ENCODE measurements at places on chromosomes 12 and 14. TPM values are rescaled to one million over a fixed set of nuclear protein-coding genes. Genes with fewer than 3 reads are reported as not detected.
A peak's percentile ranks its signal among the peaks of the same experiment; 100 is the strongest.

- no peak for DNase-seq
Observed at GRCh38 chr12:110684312-110684836, 4.5 kb downstream of the HVCN1 start.

DNA sequence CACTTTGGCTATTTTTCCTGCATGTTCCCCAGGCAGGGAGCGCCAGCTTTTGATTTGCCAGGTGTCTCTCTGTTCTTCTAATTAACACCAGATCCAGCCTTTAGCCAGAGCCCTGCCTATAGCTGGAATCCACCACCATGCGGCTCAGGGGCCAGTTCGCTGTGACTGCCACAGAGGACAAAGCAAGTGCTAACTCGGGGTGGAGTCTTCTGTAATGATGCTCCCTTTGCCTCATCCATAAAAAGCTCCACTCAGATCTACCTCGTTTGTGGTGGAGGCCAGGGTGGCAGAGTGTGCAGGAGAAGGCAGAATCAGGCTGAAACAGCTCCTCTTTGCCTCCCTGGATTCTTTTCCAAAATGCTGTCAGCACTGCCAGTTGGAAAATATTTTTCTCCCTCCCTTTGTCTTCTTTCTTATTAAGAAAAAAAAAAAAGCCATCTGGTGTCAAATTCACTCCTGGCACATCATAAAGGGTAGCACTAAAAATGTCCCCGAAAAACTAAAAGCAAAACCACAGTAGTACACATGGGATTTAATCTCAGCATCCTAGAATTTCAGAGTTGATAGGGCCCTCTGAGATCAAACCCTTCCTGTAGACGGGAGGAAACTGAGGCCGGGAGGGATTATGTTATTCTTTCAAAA is 18.0 kb upstream of the CTDSP2 start:
- DNase-seq: no peak

GRCh38 chr12:122943196-122943595 is 23.1 kb downstream of the ABCB9 start:
- no peak for DNase-seq

DNA sequence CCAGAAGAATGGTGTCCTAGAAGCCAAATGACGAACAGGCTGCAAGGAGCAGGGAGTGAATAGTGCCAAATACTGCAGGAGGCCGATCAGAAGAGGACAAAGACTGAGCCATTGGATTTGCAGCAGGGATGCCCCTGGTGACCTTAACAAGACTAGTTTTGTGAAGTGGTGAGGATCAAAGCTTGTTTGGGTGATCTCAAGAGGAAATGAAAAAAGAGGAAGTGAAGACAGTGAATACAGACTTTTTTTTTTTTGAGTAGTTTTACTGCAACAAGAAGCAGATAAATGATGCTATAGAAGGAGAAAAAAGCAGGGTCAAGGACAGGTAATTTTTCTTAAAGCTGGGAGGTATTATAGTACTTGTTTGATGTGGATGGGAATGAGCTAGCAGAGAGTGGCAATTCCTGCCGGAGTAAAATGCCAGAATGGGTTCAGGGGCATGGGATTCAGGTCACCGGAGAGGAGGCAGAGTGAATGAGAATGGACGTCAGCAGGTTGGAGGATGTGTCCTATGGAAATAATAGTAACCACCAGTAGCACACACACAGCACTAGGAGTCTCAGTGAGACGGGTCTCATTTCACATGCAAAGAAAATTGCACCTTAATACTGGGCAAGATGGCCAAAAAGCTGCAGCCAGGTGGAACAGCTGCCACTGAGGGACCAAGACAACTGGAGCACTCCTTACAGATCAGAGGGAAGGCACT is 345.8 kb upstream of the CCDC196 start:
- DNase-seq: no peak

DNA sequence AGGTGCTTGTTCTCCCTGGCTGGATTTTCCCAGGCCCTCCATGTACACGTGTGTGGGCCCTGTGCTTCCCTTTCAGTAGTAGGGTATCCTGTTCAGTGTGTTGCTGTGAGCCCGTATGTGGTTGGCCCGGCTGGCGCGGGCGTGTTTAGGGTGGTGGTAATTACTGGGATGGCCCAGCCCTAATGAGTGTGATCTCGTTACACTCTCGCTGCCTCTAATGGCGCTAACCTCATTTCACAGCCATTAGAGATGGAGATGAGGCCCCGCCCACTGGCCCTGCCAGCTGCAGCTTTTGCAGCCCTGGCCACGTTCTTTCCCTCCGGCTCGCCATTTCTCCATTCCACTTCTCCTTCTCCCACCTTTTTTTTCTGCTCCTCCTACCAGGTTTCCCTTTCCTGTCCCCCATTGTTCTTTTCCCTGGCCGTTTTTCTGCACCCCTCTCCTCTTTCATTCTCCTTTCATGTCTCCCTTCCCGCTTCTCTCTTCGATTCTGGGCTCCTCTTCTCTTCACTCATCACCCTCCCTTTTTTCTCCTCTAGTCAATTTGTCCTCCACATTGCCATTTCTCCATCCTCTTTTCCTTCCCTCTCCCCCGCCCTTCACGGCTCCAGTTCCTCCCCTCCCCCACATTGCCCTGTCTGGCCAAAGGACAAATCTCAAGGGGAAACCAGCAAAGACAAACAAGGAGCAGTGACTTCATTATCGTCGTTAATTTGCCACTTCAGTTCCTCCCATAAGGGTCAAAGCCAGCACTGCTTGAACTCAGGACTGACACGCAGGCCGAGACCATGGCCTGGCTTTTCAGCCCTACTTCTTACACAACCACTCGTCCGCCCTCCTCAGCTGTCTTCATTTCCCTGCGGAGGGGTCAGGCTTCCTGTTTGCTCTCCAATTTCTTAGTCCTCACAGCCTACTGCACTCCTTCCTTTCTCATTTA is 6.8 kb downstream of the ZFHX2 start:
- peak; percentile 79 for DNase-seq

GRCh38 chr12:6394398-6394797 is 10.4 kb downstream of the LTBR start:
- no peak for DNase-seq

GRCh38 chr14:21802441-21802840 is 128.8 kb upstream of the OR4E1 start:
- no peak for DNase-seq

- no peak for DNase-seq
Observed at GRCh38 chr12:124920353-124920935, 6.0 kb upstream of the UBC start.

- DNase-seq: no peak
Observed at GRCh38 chr14:59389936-59390335, 75.2 kb downstream of the GPR135 start.

- no peak for DNase-seq
Observed at GRCh38 chr14:43313719-43314118, 1193.4 kb downstream of the FSCB start.

DNA sequence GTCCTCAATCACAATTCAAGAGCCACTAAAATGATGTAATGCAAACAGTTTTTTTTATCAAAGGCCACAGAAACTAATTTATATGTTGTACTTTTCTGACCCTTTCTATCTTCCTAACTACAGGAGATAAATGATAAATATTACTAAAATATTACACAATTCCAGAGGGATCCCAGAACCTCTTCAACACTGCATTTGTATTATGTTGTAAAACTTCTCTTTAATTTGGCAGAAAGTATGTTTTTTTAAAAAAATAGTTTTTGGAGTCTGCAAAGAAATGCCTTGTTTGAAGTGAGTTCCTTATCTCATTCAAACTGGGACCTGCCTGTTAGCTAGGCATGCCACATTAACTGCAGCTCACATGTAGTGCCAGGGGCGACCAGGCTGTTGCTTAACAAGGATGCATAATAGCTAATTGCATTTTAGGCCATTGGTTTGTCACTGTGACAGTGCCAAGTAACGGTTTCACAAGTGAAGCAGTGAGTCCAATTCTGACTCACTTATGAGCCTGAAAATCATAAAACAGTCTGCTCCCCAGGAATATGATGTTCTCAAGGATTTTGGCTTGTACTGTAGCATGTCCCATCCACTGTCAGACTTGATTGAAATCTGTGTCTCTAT is 266.9 kb downstream of the KTN1 start:
- peak; percentile 6 for DNase-seq

DNA sequence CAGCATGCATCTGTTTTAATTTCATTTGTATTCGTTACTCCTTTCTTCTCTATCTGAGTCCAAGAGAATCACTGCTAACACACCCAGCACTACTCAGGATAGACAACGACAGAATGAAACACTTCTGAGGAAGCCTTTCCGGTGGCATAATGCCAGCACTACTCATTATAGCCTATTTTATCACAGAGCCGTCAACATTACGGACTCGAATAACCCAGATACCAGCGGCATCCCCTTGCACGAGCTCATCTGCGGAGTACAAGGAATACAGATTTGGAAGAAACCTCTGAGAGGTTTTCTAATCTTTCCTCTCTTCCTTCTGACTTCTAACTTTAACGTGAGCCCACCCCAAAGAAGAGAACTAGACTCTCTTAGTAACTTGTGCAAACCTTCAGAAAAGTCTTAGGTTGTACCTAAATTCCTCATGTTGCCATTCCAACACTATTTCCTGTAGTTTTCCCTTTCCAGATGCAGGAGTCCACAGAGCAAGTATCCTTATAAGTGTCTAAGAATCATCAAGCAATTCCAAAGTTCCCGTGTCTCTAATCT is 248.1 kb downstream of the APAF1 start:
- DNase-seq: no peak

DNA sequence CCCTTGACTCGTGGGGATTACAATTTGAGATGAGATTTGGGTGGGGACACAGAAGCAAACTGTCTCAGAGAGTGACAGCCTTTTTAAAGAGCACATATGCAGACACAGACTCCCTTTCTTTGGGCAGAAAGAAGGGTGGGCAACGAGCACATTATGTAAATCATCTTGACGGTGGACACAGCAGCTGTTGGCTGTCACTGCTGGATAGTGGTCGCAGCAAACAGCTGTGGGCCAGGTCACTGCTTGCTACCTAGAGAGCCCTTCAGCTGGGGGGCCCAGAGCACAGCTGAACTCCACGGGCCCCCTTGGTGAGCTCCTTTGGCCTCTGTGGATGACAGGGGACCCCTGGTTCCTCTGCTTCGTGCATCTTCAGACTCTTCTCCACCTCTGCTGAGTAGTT is 23.1 kb downstream of the PPP2R5C start:
- DNase-seq: no peak

DNA sequence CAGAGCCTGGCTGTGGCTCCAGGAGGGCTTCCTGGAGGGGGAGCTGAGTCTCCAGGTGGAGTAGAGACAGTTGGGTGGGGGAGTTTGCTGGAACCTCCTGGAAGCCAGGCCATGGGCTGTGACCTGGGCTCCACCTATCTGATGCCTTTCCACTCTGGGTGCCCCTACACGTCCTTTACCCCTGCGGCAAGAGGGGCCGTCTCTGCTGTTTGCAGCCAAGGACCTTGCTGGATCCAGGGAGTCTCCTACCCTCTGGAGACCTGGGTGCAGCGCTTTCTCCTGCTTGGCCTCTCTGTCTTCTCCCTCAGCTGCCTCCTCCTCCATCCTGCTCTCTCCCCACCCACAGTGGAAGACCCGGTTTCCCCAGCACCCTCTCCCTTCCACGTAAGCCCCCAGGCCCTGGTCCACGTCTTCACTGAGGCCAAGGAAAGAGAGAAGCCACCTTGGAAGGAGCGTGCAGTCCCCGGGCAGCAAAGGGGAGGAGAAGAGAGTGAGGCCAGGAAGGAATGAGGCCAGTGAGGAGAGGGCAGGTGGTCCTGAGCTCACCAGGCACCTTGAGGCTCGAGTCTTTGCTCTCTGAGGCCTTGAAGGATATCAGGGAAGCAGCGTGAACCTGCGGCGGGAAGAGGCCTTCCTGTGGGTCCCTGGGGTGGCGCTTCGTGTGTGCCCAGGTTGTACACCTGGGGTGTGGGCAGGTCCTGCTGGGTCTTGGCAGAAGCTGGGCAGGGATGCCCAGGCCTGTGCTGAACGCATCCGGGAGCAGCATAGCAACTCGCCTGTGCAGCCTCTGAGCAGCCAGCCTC is 294.3 kb upstream of the RTL1 start:
- peak; percentile 6 for DNase-seq

DNA sequence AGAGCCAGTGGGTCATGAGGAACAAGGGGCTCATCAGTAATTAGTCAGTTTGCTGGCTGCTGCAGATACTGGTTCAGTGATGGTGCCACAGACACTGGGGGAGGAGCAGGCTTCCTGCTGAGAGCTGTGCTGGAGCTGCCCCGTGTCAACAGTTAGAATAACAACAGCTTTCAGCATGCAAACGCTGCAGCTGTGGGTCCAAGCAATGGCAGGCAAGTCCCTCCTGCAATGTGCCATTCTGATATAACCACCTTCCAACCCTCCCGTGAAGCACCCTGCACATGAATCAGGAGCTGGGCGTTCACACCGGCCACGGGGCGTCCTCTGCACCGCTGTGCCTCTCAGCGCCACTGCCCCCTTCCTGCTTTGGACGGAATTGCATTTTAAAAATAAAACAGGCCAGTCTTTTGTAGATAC is 258.4 kb upstream of the SFSWAP start:
- DNase-seq: peak; percentile 48

DNA sequence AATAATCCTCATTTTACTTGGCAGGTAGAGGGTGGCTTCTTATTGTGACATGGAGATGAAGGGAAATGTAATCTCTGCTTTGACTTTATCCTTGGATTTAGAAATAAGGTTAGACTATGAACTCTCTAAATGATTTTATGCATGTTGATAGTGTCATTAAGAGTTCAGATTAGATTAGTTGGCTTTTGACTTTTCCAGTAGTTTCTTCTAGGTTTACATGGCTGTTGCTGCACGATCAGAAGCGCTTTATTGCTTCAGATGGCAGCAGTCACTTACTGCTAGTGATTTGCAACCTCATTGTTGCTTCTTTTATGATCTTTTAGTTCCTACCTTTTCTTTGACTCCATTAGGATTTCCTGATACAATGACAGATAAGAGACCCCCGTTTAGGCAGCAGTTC is 32.3 kb downstream of the SLC15A5 start:
- no peak for DNase-seq

DNA sequence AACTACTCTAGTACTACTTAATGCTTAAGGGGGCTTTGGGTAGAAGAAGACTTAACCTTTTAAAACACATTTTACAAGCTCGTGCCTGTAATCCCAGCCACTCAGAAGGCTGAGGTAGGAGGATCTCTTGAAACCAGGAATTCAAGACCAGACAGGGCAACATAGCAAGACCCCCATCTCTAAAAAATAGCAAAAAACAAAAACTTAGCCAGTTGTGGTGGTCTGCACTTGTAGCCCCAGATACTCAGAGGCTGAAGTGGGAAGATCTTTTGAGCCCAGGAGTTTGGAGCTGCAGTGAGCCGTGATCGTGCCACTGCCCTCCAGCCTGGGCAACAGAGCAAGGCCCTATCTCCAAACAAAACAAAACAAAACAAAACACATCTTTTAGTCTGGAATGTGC is 39.7 kb upstream of the PARP11 start:
- DNase-seq: no peak

DNA sequence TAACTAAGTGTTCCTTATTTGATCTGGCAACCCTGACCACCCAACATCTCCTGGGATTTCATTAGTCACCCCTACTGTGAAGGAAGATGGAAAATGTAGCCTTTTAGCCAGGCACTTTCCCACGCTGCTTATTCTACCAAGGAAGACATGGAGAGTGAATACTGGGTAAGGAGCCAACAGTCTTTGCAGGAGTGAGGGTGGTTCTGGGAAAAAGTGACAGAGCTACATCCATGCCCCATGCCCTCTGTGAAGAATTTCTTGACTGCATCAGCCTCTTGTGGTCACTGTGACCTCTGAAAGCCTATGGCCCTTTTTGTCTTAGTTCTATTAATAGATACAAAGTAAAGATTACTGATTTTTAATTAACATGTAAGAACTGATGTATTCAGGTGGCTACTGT is 196.0 kb upstream of the EEA1 start:
- DNase-seq: no peak

The SLC38A2 gene
- polyA plus RNA-seq: 38.6 TPM

The WNT5B gene
- 3.4 TPM for polyA plus RNA-seq

The OR4E2 gene
- polyA plus RNA-seq: not detected

The MUCL1 gene
- not detected for polyA plus RNA-seq

The SLC39A5 gene
- polyA plus RNA-seq: 164 TPM

The SERPINA12 gene
- polyA plus RNA-seq: not detected

The PROX2 gene
- polyA plus RNA-seq: not detected

The DCN gene
- 239 TPM for polyA plus RNA-seq

All from kidney (tissue), 22 donors.